ENCODE measurements at places on chromosomes 1 and 21. TPM values are rescaled to one million over a fixed set of nuclear protein-coding genes. Genes with fewer than 3 reads are reported as not detected.
A peak's percentile ranks its signal among the peaks of the same experiment; 100 is the strongest.

- no peaks in the 10 kb centered on the region for H3K27me3 ChIP-seq
- H3K27ac ChIP-seq: no peak overlapping the region
- H3K4me3 ChIP-seq: no peak overlapping the region
These were observed 555.3 kb downstream of the NUF2 start for GRCh38 chr1:163877016-163877415.

- H3K27ac ChIP-seq: no peak overlapping the region
- H3K36me3 ChIP-seq: no peaks in the 10 kb centered on the region
- no peaks in the 10 kb centered on the region for H3K4me1 ChIP-seq
- no peak for DNase-seq
These were observed 186.6 kb downstream of the AK5 start for GRCh38 chr1:77468257-77468948.

LACTBL1 gene
- not detected for total RNA-seq

DNA sequence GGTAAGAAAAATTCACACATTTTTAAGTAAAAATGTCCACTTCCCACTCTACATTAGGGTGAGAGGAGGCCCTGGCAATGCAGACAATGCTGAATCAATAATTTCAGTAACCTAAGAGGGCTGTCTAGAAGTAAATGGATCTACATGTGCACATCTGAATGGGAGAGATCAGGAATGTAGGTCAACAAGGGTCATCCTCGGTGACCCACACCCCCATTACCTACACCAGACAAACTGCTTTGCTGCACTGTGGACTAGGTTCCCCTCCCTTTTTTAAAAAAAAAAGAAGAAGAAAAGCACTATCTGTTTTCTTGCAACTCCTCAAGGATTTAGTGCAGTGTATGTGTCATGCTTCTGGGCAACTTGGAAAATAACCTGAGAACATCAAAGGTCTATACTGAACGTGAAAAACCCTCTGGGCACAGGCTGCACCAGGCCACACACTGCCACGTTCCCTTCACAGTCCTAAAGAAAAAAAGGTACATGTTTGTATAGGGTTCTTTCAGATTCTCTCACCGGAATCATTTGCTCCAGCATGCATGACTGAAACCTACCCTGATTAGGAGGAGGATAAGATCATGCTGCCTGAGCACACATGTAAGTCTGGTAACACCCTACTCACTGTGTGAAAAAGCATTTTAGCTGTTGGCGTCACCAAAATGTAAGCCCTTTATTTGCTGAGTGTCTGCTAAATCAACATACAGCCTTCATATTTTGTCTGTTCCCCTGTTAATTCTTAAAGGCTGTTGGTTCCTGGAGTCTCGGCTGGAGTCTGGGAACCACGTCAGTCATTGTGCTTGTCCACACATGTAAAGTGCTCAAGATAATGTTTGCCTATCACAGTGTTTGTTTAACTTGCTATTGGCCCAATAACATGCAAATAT, 341.0 kb downstream of the SMYD3 start:
- H3K27ac ChIP-seq: no peak overlapping the region
- no peaks in the 10 kb centered on the region for H3K27me3 ChIP-seq
- no peak overlapping the region for H3K4me3 ChIP-seq
- H3K4me1 ChIP-seq: peaks cover 12% of the 10 kb centered on the region
- no peaks in the 10 kb centered on the region for H3K36me3 ChIP-seq

GRCh38 chr1:154873321-154873950, 3.4 kb upstream of the KCNN3 start:
- H3K4me3 ChIP-seq: no peak overlapping the region
- peaks cover 15% of the 10 kb centered on the region for H3K4me1 ChIP-seq
- peaks cover 31% of the 10 kb centered on the region for H3K27me3 ChIP-seq
- H3K36me3 ChIP-seq: no peaks in the 10 kb centered on the region
- no peak for DNase-seq

GRCh38 chr1:20574686-20575540, 14.0 kb upstream of the CDA start:
- no peaks in the 10 kb centered on the region for H3K36me3 ChIP-seq
- no peak for DNase-seq
- no peaks in the 10 kb centered on the region for H3K27me3 ChIP-seq
- H3K4me1 ChIP-seq: no peaks in the 10 kb centered on the region
- no peak overlapping the region for H3K4me3 ChIP-seq
- H3K27ac ChIP-seq: no peak overlapping the region

- peaks cover 4% of the 10 kb centered on the region for H3K4me1 ChIP-seq
- H3K27me3 ChIP-seq: no peaks in the 10 kb centered on the region
- H3K36me3 ChIP-seq: no peaks in the 10 kb centered on the region
- no peak overlapping the region for H3K4me3 ChIP-seq
These were observed 9.0 kb downstream of the A3GALT2 start for GRCh38 chr1:33311706-33312412.

SMCP gene
- not detected for total RNA-seq

DNA sequence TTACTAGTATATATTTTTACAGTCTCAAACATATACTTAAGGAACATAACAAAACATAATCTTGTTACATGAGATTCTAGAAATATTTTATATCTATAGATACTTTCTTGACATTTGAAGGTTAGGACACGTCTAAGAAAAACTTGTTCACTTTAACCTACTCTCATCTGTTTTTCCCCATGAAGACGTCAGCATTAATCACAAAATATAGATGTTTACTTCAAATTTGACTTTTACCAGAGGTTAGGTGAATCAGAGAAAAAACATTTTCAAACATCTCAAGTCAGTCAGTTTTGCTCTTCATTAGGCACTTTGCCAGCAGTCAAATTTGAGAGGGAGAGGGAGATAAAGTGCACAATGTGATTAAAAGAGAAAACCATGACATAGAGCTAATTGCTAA, 47.7 kb downstream of the BRINP3 start:
- H3K36me3 ChIP-seq: no peaks in the 10 kb centered on the region
- no peaks in the 10 kb centered on the region for H3K4me1 ChIP-seq
- no peak for DNase-seq
- no peaks in the 10 kb centered on the region for H3K27me3 ChIP-seq
- no peak overlapping the region for H3K4me3 ChIP-seq

GRCh38 chr1:155178441-155179111, 4.9 kb downstream of the TRIM46 start:
- no peaks in the 10 kb centered on the region for H3K36me3 ChIP-seq
- no peak overlapping the region for H3K27ac ChIP-seq
- peaks cover 44% of the 10 kb centered on the region for H3K4me1 ChIP-seq

KCNJ6 gene
- total RNA-seq: not detected

DNA sequence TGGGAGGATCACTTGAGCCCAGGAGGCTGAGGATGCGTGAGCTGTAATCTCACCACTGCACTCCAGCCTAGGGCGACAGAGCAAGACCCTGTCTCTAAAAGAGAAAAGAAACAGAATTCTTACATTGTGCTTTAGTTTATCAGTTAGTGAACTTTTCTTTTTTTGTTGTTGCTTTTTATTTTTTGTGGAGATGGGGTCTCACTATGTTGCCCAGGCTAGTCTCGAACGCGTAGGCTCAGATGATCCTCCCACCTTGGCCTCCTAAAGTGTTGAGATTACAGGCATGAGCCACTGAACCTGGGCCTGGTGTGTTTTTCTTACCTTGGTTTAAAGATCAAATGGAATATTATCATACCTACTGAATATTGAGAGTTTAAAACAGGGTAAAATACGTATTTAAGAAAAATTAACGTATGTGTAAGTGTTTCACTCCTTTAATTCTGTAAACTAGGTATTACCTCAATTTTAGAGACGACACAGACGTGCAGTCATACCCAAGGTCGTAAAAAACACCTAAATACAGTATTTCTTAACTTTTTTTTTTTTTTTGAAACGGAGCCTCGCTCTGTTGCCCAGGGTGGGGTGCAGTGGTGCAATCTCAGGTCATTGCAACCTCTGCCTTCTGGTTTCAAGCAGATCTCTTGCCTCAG, 39.6 kb downstream of the KIF1B start:
- no peak for DNase-seq
- no peak overlapping the region for H3K27ac ChIP-seq
- H3K4me3 ChIP-seq: no peak overlapping the region
- H3K36me3 ChIP-seq: no peaks in the 10 kb centered on the region

GRCh38 chr1:198543670-198544260, 3.3 kb upstream of the ATP6V1G3 start:
- no peaks in the 10 kb centered on the region for H3K4me1 ChIP-seq
- H3K27ac ChIP-seq: no peak overlapping the region
- no peaks in the 10 kb centered on the region for H3K36me3 ChIP-seq
- DNase-seq: no peak
- H3K4me3 ChIP-seq: no peak overlapping the region

DNA sequence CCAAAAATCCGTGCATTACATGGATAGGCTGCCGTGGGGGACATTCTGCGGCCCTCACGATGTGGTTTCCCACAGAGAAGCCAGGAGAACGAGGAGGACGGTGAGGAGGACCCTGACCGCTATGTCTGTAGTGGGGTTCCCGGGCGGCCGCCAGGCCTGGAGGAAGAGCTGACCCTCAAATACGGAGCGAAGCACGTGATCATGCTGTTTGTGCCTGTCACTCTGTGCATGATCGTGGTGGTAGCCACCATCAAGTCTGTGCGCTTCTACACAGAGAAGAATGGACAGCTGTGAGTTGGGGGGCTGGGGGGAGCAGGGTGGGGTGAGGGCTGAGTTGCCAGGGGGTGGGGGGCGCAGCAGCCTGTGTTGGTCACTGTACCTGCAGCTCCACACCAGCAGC, 13.2 kb downstream of the PSEN2 start:
- H3K4me1 ChIP-seq: peaks cover 27% of the 10 kb centered on the region
- H3K36me3 ChIP-seq: peaks cover 11% of the 10 kb centered on the region
- no peaks in the 10 kb centered on the region for H3K27me3 ChIP-seq
- H3K27ac ChIP-seq: peak overlapping the region; percentile 56
- no peak overlapping the region for H3K4me3 ChIP-seq

DNA sequence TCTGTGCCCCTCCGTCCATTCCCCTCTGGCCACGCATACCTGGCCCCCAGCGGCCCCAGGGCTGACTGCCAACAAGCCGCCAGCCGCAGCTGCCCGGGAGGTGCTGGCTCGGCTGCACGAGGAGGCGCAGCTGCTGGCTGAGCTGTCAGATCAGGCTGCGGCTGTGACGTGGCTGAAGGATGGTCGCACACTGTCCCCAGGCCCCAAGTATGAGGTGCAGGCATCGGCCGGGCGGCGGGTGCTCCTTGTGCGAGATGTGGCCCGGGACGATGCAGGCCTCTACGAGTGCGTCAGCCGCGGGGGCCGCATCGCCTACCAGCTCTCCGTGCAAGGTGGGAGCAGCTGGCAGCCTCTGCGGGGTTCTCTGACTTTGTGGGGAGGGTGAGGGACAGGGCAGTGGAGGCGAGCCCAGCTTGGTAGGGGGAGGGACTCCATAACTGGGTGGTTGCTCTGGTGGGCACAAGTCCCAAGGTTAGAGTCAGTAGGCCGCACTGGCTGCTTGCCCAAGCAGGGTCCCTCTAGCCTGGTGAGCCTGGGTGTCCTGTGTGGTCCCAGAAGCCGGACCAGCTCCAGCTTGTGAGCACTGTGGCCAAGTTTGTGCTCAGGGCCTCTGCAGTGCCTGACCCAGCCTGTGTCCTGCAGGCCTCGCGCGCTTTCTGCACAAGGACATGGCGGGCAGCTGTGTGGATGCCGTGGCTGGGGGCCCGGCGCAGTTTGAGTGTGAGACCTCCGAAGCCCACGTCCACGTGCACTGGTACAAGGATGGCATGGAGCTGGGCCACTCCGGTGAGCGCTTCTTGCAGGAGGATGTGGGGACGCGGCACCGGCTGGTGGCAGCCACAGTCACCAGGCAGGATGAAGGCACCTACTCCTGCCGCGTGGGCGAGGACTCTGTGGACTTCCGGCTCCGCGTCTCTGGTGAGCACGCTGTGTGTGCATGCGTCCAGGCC, 8.8 kb downstream of the OBSCN start:
- peaks cover 18% of the 10 kb centered on the region for H3K4me1 ChIP-seq
- no peak for DNase-seq
- H3K27me3 ChIP-seq: no peaks in the 10 kb centered on the region
- no peaks in the 10 kb centered on the region for H3K36me3 ChIP-seq

- no peaks in the 10 kb centered on the region for H3K36me3 ChIP-seq
- H3K4me1 ChIP-seq: peaks cover 9% of the 10 kb centered on the region
- no peak overlapping the region for H3K27ac ChIP-seq
- H3K27me3 ChIP-seq: no peaks in the 10 kb centered on the region
- H3K4me3 ChIP-seq: no peak overlapping the region
These were observed 46.3 kb downstream of the TESK2 start for GRCh38 chr1:45444609-45445131.

GRCh38 chr1:231139125-231139649, 22.7 kb upstream of the TRIM67 start:
- no peaks in the 10 kb centered on the region for H3K27me3 ChIP-seq
- H3K27ac ChIP-seq: no peak overlapping the region
- no peak overlapping the region for H3K4me3 ChIP-seq
- H3K36me3 ChIP-seq: no peaks in the 10 kb centered on the region
- no peak for DNase-seq
- H3K4me1 ChIP-seq: peaks cover 14% of the 10 kb centered on the region

EDARADD gene
- total RNA-seq: 6.2 TPM

DNA sequence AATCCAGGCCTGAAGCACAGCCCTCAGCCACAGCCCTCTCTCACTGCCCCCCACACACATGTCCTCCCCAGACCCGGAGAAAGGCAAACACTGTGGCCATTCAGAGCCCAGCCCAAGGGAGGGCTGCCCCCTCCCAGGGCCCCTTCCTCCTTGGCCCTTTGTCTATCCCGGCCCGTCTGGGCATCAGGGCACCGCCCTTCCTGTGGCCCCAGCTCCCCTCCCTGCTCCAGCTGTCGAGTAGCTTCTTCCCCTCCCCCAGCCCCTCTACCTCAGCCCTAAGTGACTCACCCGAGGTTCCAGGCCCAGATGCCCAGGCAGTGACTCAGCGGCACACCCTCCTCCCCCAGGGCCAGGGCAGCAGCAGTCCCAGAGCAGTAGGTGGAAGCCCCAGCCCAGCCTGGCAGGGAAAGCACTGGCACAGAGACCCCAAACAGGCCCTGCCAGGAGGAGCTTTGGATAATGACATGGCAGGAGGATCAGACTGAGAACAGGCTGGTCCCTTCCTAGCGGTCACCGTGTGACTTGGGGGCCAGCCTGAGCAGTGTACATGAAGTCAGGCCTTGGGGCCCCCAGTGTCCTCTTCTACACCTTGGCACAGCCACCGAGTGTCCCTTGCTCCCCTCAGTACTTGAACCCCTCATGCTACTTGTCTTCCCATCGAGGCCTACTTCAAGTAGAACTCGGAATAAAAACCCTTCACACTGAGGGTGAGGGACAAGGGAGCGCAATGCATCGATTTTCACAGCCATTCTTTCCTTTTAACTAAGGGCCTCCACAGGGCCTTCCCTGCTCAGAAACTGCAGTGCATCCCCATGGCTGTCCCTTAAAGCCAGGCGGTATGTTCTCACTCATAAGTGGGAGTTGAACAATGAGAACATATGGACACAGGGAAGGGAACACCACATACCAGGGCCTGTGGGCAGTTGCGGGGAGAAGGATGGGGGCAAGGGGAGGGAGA, 1.0 kb upstream of the S100A2 start:
- peak; percentile 71 for DNase-seq
- peak overlapping the region; percentile 41 for H3K4me3 ChIP-seq
- no peaks in the 10 kb centered on the region for H3K27me3 ChIP-seq
- peaks cover 70% of the 10 kb centered on the region for H3K4me1 ChIP-seq

GRCh38 chr1:98661544-98662355, at the start of gene SNX7:
TSS of gene SNX7 (plus strand) at chr1:98661721. CDS start at chr1:98661732, 11 bp downstream.
- H3K27ac ChIP-seq: peak within 1 kb of the TSS; percentile 91
- H3K36me3 ChIP-seq: no peaks in the 10 kb centered on the region
- no peak for DNase-seq
- peaks cover 7% of the 10 kb centered on the region for H3K4me1 ChIP-seq

GRCh38 chr1:95003433-95003738, 69.4 kb downstream of the ALG14 start:
- H3K4me3 ChIP-seq: no peak overlapping the region
- DNase-seq: no peak
- H3K27ac ChIP-seq: no peak overlapping the region
- H3K27me3 ChIP-seq: no peaks in the 10 kb centered on the region
- no peaks in the 10 kb centered on the region for H3K36me3 ChIP-seq
- H3K4me1 ChIP-seq: peaks cover 19% of the 10 kb centered on the region
